Thymus (tissue), 14 donors: ENCODE measurements at places on chromosomes 6 and 20. TPM values are rescaled to one million over a fixed set of nuclear protein-coding genes. Genes with fewer than 3 reads are reported as not detected.

DNA sequence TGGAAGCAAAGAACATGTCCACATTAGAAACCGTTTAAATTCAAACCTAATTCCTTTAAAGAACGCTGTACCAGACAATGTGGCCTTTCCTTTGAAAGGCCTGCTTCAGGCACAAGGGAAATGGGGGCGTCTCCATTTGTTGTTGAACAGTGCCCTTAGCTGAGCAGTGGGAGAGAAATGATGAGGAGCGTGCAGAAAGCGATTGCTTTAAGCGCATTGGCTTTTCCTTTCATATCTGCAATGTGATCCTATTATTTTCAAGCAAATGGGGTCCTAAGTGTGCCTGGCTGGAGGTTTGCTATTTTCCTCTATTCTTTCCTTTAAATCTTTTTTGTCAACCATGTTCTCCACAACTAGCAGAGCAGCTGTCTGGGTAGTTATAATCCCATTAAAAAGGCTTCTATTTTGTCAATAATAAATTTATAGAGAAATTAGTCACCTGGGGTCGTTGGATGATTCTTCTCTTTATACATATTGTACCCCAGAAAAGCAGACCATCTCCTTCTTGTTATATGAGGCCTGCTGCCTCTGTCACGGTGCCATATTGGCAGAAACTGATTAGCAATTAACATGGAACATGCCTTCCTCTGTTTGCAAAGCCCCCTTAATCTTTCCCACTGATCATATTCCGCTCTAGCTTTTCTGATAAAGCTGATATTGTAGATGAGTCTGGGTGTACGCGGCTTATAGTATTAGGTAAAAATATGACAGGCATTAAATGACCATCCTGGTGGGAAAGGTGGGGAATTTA lies 151.1 kb upstream of the JAG1 start:
- DNase-seq: no peak
- H3K36me3 ChIP-seq: no peaks in the 10 kb centered on the region
- H3K4me3 ChIP-seq: no peak overlapping the region
- no peaks in the 10 kb centered on the region for H3K27me3 ChIP-seq

- H3K36me3 ChIP-seq: no peaks in the 10 kb centered on the region
- no peak for DNase-seq
- H3K27ac ChIP-seq: no peak overlapping the region
- no peak overlapping the region for H3K4me3 ChIP-seq
These were observed 37.2 kb upstream of the HACE1 start for GRCh38 chr6:104896914-104897313.

- DNase-seq: no peak
- H3K36me3 ChIP-seq: no peaks in the 10 kb centered on the region
- no peaks in the 10 kb centered on the region for H3K27me3 ChIP-seq
- peaks cover 15% of the 10 kb centered on the region for H3K4me1 ChIP-seq
These were observed 1.3 kb upstream of the ARHGAP18 start for GRCh38 chr6:129711271-129711631.

DNA sequence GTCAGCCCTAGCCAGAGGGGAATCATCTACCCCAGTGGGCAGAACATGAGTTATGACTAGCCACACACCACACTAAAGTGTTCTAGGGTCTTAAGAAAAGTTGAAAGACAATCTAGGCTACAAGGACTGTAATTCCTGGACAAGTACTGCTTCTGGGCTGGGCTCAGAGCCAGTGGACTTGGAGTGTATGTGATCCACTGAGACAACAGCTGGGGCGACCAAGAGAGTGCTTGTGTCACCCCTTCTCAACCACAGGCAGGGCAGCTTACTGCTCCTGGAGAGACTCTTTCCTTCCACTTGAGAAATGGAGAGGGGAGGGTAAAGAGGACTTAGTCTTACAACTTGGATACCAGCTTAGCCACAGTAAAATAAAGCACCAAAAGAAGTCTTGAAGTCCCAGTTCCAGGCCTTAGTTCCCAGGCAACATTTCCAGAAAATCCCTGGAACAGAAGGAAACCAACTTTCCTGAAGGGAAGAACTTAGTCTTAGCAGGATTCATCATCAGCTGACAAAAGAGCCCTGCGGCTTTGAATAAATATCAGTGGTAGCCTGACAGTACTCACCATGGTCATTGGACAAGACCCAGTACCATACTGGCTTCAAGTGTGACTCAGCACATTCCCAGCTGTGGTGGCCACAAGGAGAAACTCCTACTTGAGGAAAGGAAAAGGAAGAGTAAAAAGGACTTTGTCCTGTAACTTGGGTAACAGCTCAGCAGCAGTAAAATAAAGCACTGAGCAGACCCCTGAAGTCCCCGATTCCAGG lies 355.1 kb upstream of the ADGRB3 start:
- H3K4me1 ChIP-seq: no peaks in the 10 kb centered on the region
- H3K4me3 ChIP-seq: no peak overlapping the region
- H3K27ac ChIP-seq: no peak overlapping the region
- DNase-seq: no peak

GRCh38 chr6:150685860-150686259 lies 86.2 kb downstream of the PLEKHG1 start:
- no peak overlapping the region for H3K4me3 ChIP-seq
- no peak overlapping the region for H3K27ac ChIP-seq
- H3K36me3 ChIP-seq: peaks cover 31% of the 10 kb centered on the region
- H3K4me1 ChIP-seq: peaks cover 30% of the 10 kb centered on the region
- no peaks in the 10 kb centered on the region for H3K27me3 ChIP-seq

GRCh38 chr20:48787861-48788375 lies 39.9 kb downstream of the PREX1 start:
- no peaks in the 10 kb centered on the region for H3K27me3 ChIP-seq
- H3K4me1 ChIP-seq: peaks cover 39% of the 10 kb centered on the region
- no peak for DNase-seq

DNA sequence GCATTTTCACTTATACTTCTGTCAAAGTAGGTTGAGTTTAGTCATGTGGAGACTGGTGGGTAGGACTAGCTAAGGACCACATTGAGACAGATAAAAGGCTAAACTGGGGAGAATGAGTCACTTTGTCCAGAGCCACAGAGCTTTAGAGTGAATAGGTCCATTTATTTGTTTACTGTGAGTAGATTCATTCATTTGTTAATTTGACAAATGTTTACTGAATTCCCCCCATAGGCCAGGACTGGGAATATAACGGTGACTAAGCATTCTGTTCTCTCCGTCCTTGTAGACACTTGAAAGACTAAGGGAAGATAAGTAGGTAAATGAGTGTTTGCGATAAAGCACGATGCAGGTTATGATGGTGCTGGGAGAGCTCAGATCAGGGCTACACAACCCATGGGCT lies 699.7 kb upstream of the ID4 start:
- no peaks in the 10 kb centered on the region for H3K4me1 ChIP-seq
- H3K27ac ChIP-seq: no peak overlapping the region
- no peak overlapping the region for H3K4me3 ChIP-seq
- no peaks in the 10 kb centered on the region for H3K27me3 ChIP-seq

DNA sequence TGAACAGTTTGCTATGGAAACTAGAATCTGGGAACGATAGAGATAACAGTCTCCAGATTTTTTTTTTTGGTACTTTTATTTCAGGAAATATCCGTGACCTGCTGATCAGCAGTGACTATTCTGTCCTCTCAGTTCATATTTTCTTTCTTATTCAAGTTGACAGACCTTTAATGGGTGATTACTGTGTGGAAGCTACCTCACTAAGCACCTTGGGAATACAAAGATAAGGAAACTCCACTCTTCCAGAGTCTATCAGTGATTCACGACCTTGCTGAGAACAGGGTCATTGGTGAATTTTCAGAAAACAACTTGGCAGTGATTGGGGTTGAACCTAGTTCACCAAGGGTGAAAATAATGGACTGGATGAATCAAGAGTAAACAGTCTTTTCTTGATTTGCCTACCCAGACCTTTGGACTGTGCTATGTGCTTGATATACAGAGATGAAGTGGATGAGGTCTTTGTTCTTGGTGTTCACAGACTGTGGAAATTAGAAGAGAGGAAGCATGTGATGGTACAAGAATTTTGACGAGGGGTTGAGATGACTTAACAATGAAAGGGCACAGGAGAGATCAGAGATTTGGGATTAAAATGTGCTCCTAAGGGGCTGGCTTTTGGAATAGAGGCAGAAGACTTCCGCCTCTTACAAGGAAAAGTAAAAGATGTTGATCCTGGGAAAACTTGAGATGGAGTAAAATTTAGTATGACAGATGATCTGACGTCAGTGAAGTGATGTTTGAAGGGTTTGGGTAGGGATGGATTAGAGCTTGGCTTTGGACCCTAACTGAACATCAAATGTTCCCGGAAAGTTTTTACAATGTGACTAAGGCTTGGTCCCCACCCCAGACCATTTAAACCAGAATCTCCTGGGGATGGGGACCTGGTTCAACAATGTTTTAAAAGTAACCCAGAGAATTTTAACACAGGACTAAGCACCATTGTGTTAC lies 1.2 kb downstream of the KAT14 start:
- H3K27me3 ChIP-seq: no peaks in the 10 kb centered on the region
- no peak for DNase-seq
- peak overlapping the region; percentile 87 for H3K4me3 ChIP-seq
- no peak overlapping the region for H3K27ac ChIP-seq
- H3K36me3 ChIP-seq: peaks cover 11% of the 10 kb centered on the region
- H3K4me1 ChIP-seq: peaks cover 3% of the 10 kb centered on the region

DNA sequence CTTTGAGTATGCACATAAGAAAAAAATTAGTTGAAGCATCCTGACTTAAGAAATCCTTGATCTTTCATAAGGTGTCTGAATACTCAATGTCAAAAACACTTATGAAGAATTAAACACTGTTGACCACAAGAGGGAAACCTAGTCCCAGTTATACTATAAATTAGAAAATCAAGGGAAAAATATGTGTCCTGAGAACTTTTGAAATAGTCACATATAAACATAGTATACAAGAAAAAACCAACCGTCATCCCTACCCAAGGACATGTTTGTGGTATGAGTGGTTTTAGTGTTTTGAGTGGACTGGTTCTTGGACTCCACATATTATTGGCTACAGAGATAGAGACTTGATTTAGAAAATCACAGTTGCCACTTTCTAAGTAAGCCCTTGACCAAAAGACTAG lies 7.6 kb upstream of the HLA-DRA start:
- no peaks in the 10 kb centered on the region for H3K4me1 ChIP-seq
- no peaks in the 10 kb centered on the region for H3K36me3 ChIP-seq
- H3K4me3 ChIP-seq: no peak overlapping the region
- no peak for DNase-seq
- H3K27ac ChIP-seq: no peak overlapping the region
- H3K27me3 ChIP-seq: no peaks in the 10 kb centered on the region

DNA sequence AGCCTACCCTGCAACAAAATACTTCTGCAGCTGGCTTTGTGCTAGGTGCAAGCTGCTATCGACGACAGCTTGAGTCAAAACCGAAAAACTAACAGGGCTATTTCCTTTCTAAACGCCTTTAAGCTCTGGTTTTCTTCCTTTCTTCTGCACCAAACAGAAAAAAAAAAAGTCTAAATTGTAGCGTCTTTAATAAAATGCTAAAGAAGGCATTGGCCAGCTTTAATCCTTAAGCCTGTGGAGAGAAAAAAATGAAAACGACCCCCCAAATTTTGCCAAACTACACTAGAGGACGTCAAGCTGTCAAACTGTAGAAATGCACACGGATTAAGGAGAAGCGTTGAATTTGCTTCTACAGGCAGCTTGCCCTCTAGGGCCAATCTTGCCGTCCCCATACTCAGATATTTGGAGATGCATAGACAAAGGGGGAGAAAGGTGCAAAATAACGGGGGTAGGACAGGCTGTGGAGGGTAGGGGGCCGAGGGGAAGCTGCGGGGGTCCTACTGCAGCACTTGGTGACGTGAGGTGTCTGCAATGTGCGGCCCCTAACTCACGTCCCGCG lies 1.4 kb upstream of the NRN1 start:
- peak overlapping the region; percentile 40 for H3K4me3 ChIP-seq
- no peak for DNase-seq
- H3K4me1 ChIP-seq: peaks cover 44% of the 10 kb centered on the region
- no peaks in the 10 kb centered on the region for H3K36me3 ChIP-seq

DNA sequence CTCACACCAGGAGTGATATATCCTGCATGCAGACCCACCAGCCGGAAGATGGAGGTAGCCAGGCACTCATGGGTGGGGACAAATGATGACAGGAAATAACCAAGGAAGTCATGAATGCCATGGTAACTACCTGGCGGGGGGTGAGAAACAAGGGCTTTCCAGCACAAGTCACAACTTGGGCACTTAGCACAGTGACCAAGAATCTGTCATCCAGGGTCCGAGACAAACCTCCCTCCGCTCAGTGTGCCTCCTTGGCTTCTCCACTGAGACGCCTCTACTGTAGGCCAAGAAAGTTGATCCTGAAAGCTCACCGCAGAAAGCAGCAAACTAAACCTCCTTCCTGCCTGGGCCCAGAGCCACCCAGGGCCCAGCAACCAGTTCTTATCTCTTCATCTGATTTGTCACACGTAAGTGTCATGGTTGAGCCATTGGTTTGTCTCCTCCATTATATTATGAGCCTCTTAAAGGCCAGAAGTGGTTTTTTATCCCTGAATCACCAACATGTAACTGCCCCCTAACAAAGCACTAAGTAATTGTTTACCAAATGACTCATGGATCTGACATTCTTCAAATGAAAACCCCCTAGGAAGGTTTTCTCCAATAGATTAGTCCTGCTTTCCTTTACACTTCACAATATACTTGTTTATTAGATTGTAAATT lies 84.3 kb upstream of the TAB2 start:
- no peak overlapping the region for H3K4me3 ChIP-seq
- no peaks in the 10 kb centered on the region for H3K36me3 ChIP-seq
- H3K27me3 ChIP-seq: no peaks in the 10 kb centered on the region
- peak overlapping the region; percentile 52 for H3K27ac ChIP-seq
- H3K4me1 ChIP-seq: peaks cover 23% of the 10 kb centered on the region

- no peak overlapping the region for H3K4me3 ChIP-seq
- H3K27me3 ChIP-seq: no peaks in the 10 kb centered on the region
- no peak overlapping the region for H3K27ac ChIP-seq
These were observed 115.7 kb downstream of the RWDD2A start for GRCh38 chr6:83308833-83309232.

- DNase-seq: no peak
- H3K36me3 ChIP-seq: no peaks in the 10 kb centered on the region
- H3K27me3 ChIP-seq: no peaks in the 10 kb centered on the region
- no peak overlapping the region for H3K4me3 ChIP-seq
These were observed 29.9 kb downstream of the SGK1 start for GRCh38 chr6:134287859-134288537.

SLC22A2 gene
- total RNA-seq: not detected

TTLL9 gene
- 0.05 TPM for total RNA-seq

SLC35D3 gene
- total RNA-seq: 0.09 TPM

MAP7 gene
- total RNA-seq: 2.5 TPM

BTN1A1 gene
- 0.14 TPM for total RNA-seq

DPPA5 gene
- total RNA-seq: 0.09 TPM
